ENCODE measurements at places on chromosomes 5 and 9.

DNA sequence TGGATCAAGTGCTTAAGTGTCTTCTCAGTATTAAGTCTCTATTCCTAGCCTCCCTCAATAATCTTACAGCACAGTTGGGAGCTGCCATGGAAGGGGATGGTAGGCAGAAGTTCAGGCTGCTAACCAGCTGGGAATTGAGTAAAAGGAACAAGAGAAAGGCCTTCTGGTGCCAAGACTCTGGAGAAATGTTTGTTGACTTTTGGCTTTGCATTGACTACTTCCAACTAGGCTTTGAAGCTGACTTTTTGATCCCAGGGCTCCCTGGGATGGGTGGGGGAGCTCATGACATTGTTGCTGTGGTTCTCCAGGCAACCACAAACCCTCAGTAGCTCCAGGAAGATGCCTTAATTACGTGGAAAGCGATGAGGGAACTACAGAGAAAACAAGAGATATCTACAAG lies 85.2 kb upstream of the HTR4 start:
- no peak for DNase-seq

GRCh38 chr5:72559866-72560766 lies 52.9 kb upstream of the ZNF366 start:
- no peak for DNase-seq

GRCh38 chr5:173714551-173715428 lies 98.3 kb upstream of the BOD1 start:
- DNase-seq, result no peak

- no peak for DNase-seq
These were observed 160.3 kb downstream of the WDR70 start for GRCh38 chr5:37539459-37539858.

DNA sequence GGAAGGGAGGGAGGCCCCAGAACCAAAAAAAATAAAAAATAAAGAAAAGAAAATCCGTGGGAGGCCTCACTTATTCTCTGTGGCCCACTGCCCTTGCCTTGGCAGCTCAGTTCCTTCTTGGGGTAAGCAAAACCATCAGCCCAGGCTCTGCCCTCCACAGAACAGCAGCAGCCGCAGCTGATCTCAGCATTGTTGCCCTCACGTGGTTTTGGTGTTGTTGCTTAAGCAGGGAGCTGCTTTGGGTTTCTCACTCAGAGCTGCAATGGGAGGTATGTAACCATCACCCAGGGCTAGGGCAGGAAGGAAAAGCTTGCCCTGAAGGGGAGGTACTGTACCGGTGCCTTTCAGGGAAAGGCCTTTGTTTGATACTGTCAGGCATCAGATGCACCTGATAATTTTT lies 374.7 kb upstream of the WWC1 start:
- no peak for DNase-seq

DNA sequence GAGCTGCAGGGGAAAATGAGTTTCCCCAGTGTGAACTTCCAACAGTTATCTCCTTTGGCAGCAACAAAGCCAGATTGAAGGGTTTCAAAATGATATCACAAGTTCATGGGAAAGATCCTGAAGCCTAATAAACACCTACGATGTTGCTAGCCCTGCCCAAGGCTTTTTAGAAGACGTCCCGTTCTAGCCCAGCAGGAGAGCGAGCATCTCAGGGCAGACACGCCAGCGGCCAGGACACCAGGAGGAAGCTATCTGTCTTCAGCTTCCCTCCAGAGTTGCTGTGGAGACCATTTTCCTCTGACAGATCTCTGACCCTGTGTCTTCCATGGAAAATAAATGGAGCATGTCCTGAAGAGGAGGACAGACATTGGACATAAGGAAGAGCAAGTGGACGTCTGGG lies 98.4 kb downstream of the FBXO38 start:
- DNase-seq, result no peak

GRCh38 chr5:164148292-164148691 lies 642.9 kb downstream of the MAT2B start:
- no peak for DNase-seq

- DNase-seq, result no peak
These were observed 3.5 kb downstream of the NRG2 start for GRCh38 chr5:140039561-140039960.

DNA sequence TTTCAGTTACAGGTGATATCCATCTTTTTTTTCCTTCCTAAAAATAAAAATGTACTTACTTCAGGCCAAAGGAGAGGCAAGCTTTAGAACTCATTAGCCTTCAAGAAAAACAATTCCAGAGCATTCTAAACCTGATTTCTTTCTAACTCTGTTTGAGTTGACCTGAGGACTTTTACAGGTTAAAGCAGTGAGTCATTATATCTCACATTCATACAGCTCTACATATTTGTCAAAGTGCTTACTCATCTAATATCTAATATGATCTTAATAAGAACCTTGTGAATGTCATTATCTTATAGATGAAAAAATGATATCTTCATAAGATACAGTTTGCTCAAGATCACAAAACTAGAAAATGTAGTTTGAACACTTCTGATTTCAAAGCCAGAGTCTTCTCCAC lies 149.2 kb upstream of the CDKN2B start:
- no peak for DNase-seq

GRCh38 chr5:159786901-159787691 lies 129.2 kb upstream of the ADRA1B start:
- DNase-seq, result no peak

- no peak for DNase-seq
These were observed 3.0 kb upstream of the AGPAT2 start for GRCh38 chr9:136690104-136690805.

- DNase-seq, result no peak
These were observed 520.3 kb downstream of the DTWD2 start for GRCh38 chr5:118468085-118468484.

GRCh38 chr9:20538956-20539355 lies 83.3 kb downstream of the MLLT3 start:
- DNase-seq, result no peak

GRCh38 chr5:122153230-122153629 lies 23.9 kb downstream of the ZNF474 start:
- no peak for DNase-seq

GRCh38 chr5:125411744-125412560 lies 665.5 kb upstream of the ZNF608 start:
- no peak for DNase-seq

GRCh38 chr5:91052977-91053740 lies 330.0 kb downstream of the ARRDC3 start:
- DNase-seq, result no peak

DNA sequence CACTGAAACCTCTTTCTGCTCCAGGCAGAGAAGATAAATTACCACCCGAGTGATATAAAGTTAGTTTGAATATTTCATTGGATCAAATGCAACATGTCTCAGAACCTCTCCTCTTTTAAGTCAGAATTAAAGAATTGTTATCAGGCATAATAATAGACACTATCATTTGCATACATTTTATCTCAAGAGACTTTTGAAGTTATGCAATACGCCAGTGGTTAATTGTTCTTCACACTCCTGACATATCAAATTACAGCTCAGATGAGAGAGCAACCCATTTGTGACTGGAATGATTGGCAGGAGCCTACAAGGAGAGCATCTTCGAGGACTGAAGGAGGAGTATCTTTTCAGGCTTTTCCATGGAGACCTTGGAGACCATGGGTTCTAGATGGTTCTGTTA lies 452.2 kb downstream of the KDM4C start:
- no peak for DNase-seq

- DNase-seq, result no peak
These were observed 67.9 kb upstream of the UNC5A start for GRCh38 chr5:176742246-176743105.

- DNase-seq, result no peak
These were observed 55.6 kb upstream of the COL5A1 start for GRCh38 chr9:134585746-134586706.

- DNase-seq, result no peak
These were observed 228.8 kb downstream of the PLK2 start for GRCh38 chr5:58231041-58231440.

DNA sequence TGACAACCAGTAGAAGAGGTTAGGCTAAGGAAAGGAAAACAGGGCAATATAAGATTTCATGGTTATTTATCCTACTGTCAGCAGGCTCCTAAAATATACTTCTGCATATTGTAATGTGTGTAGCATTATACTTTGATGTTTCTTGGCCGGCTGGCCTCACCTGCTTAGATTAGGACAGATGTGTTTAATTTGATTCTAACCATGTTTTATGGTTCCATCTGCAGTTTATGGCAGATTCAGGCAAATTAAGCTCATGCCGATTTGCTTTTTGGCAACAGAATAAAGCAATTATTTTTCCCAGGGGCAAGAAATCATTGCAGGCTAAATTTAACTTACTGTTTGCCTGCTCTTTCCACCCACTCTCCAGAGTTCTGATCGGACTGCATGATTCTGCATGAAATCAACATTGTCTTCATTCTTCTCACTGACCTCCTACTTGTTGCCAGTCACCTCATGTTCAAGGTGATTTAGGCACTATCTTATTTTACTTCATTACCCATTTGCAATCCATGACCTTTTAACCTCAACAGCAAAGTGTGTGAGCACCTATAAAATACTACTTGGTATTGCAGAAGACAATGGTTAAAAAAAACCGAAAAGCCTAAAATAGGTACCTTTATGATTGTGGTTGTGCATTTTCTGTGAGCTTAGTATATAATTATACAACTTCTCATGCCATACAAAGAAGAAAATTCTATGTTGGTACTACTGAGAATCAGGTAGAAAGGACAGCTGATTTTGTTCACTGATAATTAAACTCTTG lies 125.2 kb downstream of the EDIL3 start:
- DNase-seq, result no peak

DNA sequence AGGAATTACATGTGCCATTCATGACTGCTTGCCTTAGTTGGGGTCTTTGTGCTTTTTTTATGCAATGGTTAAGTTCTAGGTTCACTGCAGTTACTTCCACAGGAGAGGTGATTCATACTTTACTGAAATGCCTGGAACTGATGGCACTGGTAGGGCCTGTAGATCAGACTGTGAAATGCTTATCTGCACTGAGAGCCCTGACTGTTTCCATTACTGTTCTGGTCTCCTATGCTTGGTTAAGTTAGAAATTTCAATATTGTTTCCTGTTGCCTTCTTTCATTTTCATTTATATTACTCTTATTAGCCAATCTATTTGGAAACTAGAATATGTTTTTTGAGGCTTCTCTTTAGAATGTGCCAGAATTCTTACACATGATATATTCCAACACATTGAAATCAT lies 484.1 kb upstream of the SEMA6A start:
- no peak for DNase-seq

DNA sequence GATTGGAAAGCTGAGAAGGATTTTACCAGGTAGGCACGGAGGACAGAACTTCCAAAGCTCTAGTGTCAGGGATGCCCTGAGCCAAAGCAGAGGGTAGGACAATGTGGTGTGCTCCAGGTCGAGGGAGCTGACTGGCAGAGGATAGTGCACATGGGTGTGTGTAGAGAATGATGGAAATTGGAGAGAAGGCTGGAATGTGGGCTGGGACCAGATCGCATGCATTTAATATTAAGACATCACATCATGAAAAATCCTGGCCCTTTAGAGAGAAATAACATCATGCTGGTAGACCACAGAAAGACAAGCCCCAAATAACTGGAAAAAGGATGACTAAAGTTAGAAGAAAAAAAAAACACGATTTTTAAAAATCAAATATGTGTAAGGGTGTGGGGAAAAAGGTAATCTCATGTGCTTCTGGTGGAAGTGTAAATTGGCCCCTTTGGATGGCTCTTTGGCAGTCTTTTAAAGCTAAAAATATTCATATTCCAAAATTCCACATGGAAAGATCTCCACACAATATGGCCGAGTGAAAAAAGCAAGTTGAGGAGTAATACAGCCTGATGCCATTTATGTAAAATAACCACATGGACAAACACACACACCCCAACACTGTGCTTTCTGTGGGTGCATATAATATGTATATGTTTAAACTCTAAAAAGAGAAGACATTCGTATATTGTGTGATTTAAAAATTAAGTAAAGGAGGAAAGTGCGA lies 67.0 kb upstream of the TGFBR1 start:
- DNase-seq, result no peak

DNA sequence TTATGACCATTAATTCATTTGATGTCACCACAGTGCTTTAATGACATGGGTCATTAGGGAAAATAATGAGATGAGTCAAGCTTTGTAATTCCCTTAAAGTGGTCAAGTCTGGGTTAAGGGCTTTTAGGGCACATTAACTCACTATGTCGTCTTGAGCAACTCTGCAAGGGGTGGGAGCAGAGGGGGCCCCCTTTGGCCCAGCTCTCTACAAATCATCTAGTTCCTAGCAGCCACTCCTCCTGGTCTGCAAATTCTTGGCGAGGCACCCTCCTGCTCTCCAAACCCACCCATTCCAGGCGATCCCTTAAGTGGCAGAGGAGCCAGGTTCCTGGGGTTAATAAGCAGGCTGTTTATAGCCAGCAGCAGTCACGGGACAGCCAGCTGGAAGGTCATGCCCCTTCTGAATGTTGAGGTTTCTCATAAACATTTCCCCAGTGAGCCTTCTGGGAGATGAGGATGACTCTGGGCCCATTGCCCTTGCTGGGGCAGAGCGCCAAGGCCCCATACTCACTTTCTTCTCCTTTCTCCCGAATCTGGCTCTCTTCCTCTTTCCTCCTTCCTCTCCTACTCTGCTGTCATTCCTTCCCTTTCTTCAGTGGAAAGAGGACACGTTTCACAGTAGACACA lies 14.3 kb upstream of the GPX3 start:
- no peak for DNase-seq

GRCh38 chr5:132344775-132345514 lies 24.6 kb upstream of the SLC22A5 start:
- no peak for DNase-seq

- DNase-seq, result no peak
These were observed 50.3 kb downstream of the SEMA6A start for GRCh38 chr5:116524051-116524904.

DNA sequence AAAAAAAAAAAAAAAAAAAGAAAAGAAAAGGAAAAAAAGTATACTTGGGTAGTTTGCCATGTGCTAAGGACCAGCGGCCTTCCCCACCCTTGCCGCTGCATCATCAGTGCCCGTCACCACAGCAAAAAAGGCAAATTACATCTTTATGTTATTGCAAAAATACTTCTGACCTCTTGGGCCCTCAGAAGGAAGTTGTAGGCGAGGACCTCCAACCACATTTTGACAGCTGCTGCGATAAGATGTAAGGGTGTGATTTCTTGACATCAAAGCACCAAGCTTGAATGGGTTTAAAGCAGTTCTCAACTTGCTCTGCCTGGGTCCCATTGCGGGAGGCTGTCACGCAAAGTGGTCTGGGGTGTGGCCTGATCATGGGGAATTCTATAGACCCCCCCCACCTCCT lies 39.2 kb downstream of the DMRT1 start:
- DNase-seq, result no peak

DNA sequence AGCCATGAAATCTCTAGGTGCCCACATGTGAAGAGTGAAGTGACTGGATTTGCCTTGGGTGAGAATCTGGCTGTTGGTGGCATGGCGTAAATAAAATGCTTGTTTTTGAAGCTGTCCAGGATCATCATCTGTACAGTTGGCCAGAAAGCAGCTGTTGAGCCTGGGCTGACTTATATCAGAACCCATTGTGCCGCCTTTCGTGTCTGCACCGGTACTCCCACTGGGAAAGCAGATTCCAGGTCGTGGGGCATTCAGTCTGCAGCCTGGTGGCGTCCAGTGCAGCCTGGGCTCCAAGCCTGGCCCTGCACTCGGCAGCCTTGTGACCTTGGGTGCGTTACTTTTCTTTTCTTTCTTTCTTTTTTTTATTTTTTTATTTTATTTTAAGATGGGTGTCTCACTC lies 27.8 kb downstream of the PRRC2B start:
- DNase-seq, result no peak

- DNase-seq, result no peak
These were observed 116.7 kb downstream of the UGCG start for GRCh38 chr9:112013266-112013665.

- no peak for DNase-seq
These were observed 49.0 kb downstream of the PTTG1 start for GRCh38 chr5:160470437-160471361.

- DNase-seq, result no peak
These were observed 398.5 kb upstream of the SLC24A2 start for GRCh38 chr9:20187318-20187717.
